ENCODE measurements at places on chromosomes 2 and 18.

DNA sequence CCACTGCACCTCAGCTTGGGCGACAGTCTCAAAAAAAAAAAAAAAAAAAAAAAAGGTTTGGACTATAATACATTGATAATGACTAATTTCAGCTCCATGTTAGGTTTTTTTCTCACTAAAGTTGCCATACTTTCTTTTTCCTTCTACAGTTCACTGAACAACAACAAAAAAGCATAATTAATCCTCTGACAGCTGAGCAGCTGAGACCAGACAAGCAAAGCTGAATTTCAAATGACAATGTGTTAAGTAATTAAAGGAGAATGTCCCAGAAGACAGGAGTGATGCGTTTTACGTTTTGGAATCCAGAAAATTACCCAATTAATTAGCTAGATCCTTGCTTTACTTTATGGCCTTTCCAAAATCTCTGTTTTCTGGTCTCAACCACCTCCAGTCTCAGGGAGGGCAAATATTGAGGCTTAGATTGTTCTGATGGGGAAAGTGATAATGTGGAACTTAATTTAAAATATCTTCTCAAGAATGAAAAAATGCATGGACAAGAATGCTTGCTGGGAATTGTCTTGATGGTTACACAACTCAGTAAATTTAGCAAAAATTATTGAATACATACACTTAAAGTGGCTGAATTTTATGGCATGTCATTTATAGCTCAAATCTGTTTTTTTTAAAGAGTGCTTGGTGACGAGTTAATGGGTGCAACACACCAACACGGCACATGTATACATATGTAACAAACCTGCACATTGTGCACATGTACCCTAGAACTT is 17.4 kb upstream of the RMDN2 start:
- DNase-seq, result no peak

- DNase-seq, result no peak
Measured at GRCh38 chr2:40189881-40190280, 262.0 kb downstream of the SLC8A1 start.

DNA sequence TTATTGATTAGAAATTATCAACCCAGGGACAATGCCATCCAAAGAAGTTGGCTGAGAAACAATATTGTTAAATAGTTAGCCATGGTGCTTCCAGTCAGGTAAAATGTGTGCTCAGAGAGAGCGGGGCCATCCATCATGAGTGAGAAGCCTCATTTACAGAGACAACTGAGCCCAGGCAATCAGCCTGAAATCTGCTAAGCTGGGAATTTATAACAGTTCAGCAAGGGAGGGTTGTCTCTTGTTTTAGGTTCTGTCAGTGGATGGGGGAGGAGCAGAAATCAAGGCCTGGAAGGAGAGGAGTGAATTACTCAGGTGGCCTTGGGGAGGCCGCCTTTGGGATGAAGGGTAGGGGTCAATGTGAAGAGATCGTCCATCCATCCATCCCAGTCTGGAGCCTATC is 102.5 kb upstream of the ST8SIA3 start:
- no peak for DNase-seq

DNA sequence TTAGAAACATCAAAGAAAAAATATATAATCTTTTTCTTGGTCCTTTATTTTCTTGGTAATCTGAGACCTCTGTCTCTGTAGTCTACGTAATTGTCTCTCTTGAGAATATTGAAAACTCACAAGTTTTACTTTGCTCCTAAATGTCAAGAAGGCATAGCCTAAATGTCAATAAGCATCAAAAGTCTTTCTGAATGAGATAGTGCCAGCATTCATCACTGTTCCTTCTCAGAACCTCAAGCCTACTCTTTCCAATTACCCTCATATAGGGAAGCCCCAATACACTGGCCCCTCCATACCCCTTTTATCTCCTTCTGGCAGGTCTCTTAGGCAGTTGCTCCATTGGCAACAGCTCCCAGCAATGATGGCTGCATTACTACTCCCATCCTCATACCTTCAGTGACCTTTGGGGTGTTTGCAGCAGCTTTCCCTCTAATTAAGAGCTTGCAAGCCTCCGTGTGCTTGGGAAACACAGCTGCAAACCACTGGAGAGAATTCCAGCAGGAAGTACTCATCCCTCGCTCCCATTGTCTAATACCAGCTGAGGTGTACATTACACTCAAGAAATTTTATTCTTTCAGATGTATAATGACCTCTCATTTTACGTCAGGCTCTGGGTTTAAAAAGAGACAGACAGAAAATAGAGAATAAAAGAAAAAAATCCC is 95.8 kb downstream of the KYNU start:
- peak; percentile 20 for DNase-seq

GRCh38 chr2:233140077-233140585 is 80.0 kb downstream of the INPP5D start:
- no peak for DNase-seq

DNA sequence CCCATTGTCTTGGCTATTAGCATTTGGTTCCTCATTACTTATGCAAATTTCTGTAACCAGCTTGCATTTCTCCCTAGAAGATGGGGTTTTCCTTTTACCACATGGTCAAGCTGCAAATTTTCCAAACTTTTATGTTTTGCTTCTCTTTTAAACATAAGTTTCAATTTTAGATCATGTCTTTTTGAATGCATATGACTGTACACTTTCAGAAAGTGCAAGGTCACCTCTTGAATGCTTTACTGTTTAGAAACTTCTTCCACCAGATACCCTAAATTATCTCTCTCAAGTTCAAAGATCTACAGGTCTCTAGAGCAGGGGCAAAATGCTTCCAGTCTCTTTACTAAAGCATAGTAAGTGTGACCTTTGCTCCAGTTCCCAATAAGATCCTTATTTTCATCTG is 837.6 kb upstream of the NXPH2 start:
- DNase-seq, result no peak

GRCh38 chr2:31384351-31384750 is 30.2 kb downstream of the XDH start:
- peak; percentile 95 for DNase-seq

- no peak for DNase-seq
Measured at GRCh38 chr2:222598611-222599010, 57.3 kb downstream of the FARSB start.

DNA sequence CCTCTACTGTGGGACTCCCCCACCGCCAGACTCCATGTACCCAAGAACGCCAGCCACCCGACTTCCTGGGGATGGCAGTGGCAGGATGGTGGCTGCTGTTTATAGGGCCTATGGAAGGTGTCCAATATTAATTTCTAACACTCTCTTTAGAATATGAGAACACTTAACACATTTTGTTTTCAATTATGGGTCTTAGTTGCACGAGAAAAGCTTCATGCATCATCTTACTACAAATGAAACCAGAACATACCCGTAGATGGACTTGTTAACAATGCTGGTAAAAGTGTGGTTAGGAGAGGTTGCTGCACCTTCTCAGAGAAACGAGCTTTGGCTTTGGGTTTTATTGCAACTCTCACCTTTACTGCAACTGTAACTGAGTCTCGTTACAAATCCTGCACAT is 335.6 kb upstream of the ID2 start:
- DNase-seq, result no peak

GRCh38 chr2:180829261-180829660 is 151.1 kb upstream of the UBE2E3 start:
- DNase-seq, result no peak

- no peak for DNase-seq
Measured at GRCh38 chr2:138277062-138277461, 224.5 kb upstream of the SPOPL start.

DNA sequence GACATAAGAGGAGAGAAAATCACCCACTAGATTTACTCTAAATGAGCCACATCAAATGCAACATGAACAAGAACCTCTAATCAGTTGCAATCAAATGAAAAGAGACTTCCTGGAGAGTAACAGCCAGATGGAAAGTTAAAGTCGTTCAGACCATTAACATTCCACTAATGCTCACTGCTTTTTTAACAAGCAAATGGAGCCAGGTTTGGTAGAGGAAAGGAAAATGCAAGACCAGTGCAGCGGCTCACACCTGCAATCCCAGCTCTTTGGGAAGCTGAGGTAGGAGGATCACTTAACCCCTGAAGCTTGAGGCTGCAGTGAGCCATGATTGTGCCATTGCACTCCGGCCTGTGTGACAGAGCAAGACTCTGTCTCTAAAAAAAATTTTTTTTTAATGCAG is 48.5 kb downstream of the CACNB4 start:
- DNase-seq, result no peak

DNA sequence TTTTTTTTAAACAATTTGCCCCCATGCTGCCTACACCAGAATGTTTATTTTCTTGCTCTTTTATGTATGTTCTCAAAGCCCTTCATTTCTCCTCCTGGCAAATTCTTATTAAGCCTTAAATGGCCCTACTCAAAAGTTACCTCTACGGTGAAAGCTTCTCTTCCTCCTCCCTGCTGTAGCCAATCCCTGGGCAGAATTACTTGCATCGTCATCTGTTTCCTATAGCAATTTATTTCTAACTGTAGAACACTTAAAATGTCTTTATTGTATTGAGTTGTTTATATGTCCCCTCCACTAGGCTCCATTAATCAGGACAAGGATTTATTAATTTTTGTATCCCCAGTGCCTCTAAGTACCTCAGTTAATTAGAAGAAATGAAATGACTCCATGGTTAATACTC is 2.5 kb upstream of the RAD51AP2 start:
- no peak for DNase-seq

- DNase-seq, result no peak
Measured at GRCh38 chr2:24482972-24483300, 8.1 kb upstream of the NCOA1 start.

DNA sequence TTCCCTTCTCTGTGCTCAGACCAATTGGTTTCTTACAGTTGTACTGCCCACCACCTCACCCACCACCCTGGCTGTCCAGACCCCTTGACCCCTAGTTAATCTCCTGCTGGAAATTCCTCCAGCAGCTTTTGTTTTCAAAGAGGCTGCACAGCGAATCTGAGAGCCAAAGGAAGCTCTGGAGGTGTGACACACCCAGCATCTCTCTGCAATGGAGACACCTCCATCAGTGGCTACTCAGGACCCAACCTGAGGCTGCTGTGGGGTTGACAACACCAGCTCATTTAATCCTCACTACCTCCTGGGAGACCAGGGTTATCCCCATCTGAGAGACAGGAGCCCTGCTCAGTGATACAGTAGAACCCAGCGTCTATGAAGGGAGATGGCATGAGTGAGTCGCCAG is 86.4 kb downstream of the BIN1 start:
- DNase-seq, result no peak

All from fibroblast of mammary gland (primary cell).